ENCODE measurements at places on chromosomes 1 and 21. TPM values are rescaled to one million over a fixed set of nuclear protein-coding genes. Genes with fewer than 3 reads are reported as not detected.

RCAN1 gene
- total RNA-seq: 71.9 TPM

LINGO4 gene
- not detected for total RNA-seq

DCDC2B gene
- total RNA-seq: not detected

S100A9 gene
- total RNA-seq: not detected

CACNA1S gene
- not detected for total RNA-seq

PIAS3 gene
- total RNA-seq: 10.2 TPM

DNA sequence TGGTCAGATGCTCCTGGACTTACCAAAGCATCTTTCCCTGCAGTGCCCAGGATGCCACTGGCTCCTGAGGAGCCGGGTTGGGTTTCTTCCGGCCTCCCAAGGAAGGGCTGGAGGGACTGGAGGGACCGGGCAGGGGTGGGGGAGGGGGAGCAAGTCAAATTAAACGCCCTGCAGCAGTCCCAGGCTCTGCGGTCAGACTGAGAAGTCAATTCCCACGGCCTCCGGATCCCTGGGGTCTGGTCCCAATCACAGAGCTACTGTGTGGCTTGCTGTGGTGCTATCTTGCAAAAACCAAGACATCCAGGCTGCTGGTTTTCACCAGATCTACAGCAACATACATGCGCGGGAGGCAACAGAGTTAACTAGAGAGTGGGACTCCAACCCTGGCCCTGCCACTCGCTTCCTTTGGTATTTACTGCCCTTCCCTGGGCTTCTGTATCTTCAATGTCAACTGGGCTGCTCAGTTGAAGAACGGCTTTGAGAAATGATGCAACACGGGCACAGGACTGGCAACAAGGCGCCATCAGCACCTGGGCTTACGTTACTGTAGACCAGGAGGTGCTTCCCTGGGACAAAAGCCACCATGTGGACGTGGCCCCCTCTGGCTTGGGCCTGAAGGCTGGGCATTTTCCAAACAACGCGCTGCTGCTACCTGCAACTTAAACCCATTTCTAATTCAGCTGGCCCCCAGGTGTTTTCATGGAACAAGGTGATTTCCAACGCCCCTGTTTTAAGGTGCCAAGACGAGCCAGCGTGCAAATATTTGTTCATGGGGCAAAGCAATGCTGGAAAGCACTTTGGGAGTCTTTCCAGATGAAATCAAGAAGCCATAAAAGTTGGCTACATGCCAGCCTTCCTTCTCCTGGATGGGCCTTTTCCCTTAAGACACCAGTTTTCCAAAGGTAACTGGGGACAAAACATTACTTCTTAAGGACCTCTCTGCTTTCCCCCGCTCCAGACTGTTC is 11.5 kb downstream of the RCC2 start:
- no peak for DNase-seq

GRCh38 chr1:236677641-236678235 is 8.6 kb upstream of the ACTN2 start:
- no peak for DNase-seq

DNA sequence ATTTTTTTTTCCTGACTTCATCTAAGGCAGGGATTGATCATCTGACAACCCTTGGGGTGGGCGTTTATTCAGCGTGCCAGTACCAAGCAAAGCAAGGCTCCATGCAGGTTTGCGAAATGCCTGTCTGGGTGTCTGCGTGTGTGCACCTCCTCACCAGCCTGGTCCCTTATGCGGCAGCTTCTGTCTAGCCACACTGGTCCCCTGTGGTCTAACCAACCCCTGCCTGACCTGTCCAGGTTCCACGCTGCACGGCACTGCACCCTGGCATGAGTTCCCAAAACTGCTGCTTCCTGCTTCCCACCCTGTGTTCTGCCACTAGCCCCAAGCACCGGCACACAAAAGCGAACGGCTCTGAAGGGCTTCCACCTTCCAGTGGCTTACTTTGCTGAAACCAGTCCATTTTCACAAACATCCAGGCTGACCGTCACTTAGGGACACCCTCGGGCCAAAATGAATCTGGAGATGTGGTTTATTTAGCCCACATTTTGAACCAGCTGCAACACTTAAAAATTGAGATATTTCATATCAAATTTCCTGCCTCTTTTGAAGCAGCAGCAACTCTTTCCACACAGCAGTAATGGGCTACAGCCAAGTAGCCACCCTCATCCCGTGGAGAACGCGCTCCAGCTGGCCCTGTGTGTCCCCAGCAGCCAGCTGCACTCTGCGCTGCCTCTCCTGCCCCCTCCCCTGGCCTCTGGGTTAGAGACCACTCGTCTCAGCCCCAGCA is 55.7 kb downstream of the HLCS start:
- DNase-seq: peak; percentile 88

DNA sequence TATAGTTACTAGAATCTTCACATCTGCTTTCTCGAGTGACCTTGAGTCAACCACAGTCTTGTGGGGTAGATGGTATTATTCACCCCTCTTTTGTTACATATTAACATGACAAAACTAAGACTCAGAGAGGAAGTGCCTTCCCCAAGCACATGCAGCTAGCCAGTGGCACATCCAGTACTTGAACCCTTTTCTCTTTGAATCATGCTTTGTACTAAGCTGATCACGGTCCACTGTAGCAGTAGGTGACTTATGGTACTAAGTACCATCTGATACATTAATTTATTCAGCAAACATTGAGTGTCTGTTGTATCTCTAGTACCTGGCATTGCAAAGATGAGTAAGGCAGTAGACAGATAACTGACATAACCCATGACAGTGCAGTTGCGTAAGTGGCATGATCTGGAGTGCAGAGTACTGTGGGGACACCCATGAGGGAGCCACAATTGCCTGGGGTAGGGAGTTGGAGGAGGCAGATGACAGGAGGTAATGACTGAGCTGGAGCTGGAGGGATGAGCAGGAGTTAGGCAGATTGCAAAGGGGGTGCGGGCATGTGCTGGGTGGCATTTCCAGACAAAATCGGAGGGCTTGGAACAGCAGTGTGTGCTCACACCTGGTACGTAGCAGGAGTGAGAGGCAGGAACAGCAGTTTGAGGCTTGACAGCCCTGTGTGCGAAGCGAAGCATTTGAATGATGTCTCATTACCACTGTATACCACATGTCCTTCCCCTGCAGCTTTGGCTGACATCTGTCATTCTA is 29.8 kb downstream of the UCK2 start:
- peak; percentile 47 for DNase-seq
